ENCODE measurements at places on chromosomes 7 and 10.
A peak's percentile ranks its signal among the peaks of the same experiment; 100 is the strongest.

- H3K4me1 ChIP-seq: no peaks in the 10 kb centered on the region
- no peak for DNase-seq
- no peaks in the 10 kb centered on the region for H3K36me3 ChIP-seq
Measured at GRCh38 chr7:135454060-135454459, 55.8 kb downstream of the CNOT4 start.

DNA sequence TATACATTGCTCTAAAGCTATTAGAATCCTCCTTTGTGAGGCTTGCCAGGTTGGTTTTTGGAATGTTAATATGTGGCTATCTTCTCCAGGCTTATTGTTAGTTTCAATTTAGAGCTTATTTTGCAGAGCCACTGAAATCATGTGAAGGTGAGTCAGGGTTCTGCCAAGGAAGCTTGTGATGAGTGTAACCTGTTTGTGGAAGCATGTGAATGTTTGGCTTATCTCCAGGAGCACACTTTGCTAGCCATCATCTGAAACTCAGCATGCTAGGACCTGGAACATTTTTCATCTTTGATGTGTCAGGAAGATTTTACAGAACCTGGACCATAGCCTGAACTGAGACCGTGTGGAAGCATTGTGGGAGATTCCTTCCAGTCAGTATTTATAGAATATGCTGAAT, 197.3 kb downstream of the PPP1R9A start:
- no peak for DNase-seq
- H3K27me3 ChIP-seq: no peaks in the 10 kb centered on the region
- H3K27ac ChIP-seq: no peak overlapping the region
- H3K4me3 ChIP-seq: no peak overlapping the region
- no peaks in the 10 kb centered on the region for H3K36me3 ChIP-seq
- no peaks in the 10 kb centered on the region for H3K4me1 ChIP-seq

DNA sequence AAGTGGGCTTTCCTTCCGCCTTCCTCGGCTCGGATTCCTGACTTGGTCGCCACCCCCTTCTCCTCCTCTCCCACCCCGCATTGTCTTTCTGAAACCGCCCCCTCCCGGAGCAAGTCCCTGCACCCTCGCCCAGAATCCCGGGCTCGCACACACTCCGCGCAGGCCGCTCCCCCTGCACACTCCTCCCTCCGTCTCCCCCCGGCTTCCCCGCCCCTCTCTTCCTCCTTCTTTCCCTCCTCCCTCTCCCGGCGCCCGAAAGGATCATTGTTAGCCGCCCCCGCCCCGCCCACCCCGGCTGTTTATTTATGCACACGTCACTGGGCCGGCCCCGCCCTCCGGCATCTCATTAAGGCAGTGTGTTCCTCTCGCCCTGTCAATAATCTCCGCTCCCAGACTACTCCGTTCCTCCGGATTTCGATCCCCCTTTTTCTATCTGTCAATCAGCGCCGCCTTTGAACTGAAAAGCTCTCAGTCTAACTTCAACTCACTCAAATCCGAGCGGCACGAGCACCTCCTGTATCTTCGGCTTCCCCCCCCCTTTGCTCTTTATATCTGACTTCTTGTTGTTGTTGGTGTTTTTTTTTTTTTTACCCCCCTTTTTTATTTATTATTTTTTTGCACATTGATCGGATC, at the start of gene TCF7L2:
TCF7L2 (plus strand) TSS at position 373 of the 633 bp plus-strand sequence. CDS start 510 bp downstream, outside the sequence.
- DNase-seq: peak; percentile 79
- peak within 1 kb of the TSS; percentile 74 for H3K4me3 ChIP-seq
- H3K36me3 ChIP-seq: no peaks in the 10 kb centered on the region
- H3K4me1 ChIP-seq: peaks cover 52% of the 10 kb centered on the region
- no peaks in the 10 kb centered on the region for H3K27me3 ChIP-seq

- DNase-seq: no peak
- no peaks in the 10 kb centered on the region for H3K36me3 ChIP-seq
- no peaks in the 10 kb centered on the region for H3K4me1 ChIP-seq
- no peaks in the 10 kb centered on the region for H3K27me3 ChIP-seq
- H3K4me3 ChIP-seq: no peak overlapping the region
Measured at GRCh38 chr7:39888171-39888853, 61.7 kb upstream of the CDK13 start.

GRCh38 chr7:30976381-30976780, 12.6 kb downstream of the GHRHR start:
- no peaks in the 10 kb centered on the region for H3K4me1 ChIP-seq
- H3K4me3 ChIP-seq: no peak overlapping the region
- no peak for DNase-seq
- no peaks in the 10 kb centered on the region for H3K36me3 ChIP-seq
- H3K27me3 ChIP-seq: no peaks in the 10 kb centered on the region
- no peak overlapping the region for H3K27ac ChIP-seq

GRCh38 chr7:82469207-82469606, 25.6 kb upstream of the CACNA2D1 start:
- no peak overlapping the region for H3K4me3 ChIP-seq
- no peaks in the 10 kb centered on the region for H3K4me1 ChIP-seq
- no peak overlapping the region for H3K27ac ChIP-seq
- no peaks in the 10 kb centered on the region for H3K36me3 ChIP-seq

Measured in esophagus squamous epithelium (tissue), 5 donors.